Putamen (tissue), 1 donor: ENCODE measurements at places on chromosomes 1 and 21.

GRCh38 chr1:49106445-49106844, 329.8 kb upstream of the BEND5 start:
- no peak for DNase-seq

DNA sequence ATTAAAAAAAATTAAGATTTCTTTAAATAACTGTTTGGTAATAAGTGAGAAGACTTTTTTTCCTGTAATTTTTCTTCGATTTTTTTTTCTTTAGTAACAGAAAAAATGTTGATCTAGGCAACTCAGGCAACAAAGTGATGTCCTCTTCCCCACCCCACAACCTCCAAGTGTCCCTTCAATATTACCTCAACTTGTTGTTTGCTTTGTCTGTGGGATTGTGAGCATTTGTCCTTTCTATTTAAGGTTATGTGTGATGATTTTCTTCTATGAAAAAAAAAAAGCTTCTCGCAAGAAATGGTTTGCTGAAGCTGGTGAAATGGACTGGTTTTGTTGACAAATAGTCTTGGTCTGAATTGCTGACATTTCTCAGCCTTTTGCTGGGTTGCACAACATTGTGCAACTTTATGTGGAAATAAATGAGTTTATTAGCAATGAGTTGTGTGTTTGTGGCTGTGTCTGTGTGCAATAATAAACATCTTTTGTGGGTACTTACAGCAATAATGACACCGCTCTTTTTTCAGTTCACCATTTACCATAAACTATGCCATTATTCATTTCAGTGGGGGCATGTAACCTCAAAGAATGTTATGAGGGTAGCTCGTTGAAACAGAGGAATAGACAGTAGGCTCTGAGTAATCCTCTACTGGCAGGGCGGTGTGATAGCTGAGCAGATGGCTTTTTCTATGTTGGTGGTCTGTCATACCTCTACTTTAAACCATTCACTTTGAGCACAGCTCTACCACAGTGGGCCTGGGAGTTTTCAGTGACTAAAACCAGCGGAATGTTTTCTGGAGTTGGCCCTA, 218.4 kb downstream of the HLX start:
- DNase-seq = no peak

DNA sequence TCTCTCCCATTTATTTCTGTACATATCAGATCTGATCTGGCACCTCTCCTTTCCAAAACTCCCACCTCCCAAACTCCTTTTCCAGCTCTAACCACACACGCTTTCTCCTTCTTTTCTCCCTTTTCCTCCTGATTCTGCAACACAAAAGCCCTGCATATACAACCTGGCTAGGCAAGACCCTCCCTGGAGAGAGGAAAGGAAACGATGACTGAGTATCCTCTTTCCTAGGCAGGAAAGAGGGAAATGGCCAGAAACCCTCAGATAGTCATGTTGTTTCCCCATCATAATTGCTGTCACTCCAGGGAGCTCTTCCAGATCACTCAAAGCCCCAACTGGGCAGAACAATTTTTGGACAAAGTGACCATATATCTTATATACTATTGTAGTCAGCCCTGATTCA, 32.3 kb upstream of the PRELP start:
- DNase-seq = no peak

- no peak for DNase-seq
Measured at GRCh38 chr1:88324899-88325298, 359.2 kb upstream of the PKN2 start.

DNA sequence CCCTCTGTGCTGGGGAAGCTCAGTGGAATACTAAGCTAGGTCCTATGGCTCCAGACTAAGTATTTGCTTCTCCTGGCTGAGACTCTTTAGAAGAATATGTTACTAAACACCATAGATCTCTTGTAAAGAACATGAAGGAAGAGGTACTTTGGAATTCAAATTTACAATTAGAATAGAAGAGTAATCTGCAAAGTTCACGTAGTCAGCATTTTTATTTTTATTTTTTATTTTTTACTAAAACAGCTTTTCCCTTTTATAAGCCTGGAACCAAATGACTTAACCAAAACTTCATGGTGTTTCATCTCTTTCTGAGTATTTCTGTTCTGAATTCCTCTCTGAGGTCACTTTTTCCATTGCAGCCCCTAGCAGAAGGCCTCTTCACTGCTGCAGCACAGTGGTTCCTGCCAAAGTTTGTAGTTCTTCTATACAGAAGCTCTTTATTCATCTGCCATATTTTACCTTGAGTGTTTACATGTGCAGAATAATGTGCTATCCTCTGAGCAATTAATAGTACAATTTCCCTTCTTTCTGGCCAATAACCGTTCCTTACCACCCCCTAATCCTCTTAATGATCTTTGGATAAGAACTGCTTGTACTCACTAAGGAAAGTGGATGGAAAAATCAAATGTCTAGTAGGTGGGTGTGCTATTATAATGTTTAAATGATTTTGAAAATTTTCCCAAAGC, 27.2 kb downstream of the TSEN15 start:
- DNase-seq = no peak

DNA sequence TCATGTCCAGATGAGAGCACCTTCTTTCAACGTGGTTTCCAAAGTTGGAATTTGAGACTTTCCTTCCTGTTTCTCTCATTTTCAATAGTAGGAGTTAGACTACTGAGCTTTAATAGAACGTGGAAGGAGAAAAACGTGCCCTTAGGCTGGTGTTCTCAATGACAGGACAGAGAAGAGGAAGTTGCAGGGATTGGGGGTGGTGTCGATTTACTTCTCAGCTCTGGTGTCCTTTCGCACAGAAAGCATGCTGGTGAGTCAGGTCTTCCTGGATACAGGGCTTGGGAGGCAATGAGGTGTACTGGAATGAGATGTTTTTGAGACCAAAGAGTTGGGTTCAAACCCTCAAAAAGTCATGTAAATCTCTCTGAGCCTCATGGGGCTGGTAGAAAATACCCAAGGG, 67.1 kb downstream of the HIVEP3 start:
- no peak for DNase-seq

DNA sequence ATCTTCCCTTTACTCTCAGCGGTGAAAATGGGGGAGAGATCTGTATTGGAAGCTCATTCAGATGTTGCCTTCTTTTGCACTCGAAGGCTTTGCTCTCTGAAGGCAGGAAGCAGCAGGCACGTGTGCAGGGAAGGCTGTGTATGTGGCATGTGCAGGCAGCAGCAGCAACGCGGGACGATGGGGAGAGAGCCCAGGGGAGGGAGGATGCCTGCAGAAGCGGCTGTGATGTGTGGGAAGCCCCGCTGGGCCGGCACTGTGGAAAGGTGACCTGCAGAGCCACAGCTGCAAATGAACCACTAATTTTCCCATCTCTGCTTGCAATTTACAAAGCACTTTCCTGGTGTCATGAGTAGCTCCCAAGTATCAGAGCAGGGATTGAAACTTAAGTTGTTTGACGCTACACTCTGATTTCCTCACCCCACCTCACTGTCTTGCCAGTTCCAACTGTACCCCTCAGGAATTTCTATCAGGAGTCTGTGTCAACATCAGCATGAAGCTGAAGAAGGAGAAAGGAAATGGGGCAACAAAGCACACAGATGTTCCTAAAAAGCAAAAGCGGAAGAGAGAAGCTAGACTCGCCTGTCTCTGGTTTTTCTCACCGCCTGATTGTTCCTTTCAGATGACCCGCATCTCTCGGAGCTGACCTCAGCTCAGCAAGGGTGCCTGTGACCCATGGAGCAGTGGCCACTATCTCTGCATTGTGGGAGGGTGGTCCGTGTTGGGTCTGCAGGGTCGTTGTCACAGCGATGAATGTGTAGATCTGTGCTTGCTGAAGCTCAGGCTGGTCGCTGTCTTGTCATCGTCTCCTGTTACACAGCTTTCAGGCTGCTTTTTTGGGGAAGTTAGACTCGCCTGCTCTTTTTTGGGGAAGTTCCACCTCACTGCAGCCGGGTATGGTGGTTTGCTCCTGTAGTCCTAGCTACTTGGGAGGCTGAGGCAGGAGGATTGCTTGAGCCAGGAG, 156.1 kb downstream of the KIF26B start:
- peak; percentile 19 for DNase-seq

- DNase-seq = peak; percentile 12
Measured at GRCh38 chr1:229694053-229694693, 68.1 kb downstream of the URB2 start.

DNA sequence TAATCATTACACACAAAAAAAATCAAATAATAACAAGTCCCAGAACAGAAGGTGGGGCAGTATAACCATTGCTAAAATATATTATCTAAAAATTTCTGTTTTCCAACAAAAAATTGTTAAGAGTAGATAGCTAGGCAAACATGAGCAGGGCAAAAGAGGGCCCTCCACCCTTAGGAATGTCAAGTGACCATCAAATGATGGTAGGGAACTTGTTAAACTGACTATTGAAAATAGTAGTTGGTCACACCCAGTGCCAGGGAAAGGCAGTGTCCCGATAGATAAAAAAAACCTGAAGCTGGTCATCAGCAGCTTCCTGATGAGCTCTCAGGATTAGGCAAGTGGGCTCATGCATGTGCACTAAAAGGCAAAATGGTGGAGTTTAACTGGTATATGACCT, 18.4 kb upstream of the COP1 start:
- no peak for DNase-seq

GRCh38 chr1:171754971-171755370, 13.1 kb upstream of the VAMP4 start:
- no peak for DNase-seq

DNA sequence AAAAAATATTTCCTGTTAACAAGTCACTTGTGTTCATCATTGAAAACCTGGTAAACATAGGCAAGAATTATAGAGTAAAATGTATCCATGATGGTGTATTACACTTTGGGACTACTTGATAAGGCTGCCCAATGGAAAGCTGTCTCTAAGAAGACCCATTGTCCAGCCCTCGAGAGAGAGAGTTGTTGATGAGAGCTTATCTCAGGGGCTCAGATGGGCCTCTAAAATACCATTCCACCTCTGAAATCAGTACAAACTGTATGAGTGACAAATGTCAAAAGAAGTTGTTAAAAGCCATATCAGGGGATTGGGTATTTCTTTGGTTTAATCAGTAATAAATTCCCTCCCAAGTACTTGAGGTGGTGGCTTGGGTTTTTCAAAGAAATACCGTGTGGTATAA, 96.1 kb downstream of the KCNK1 start:
- no peak for DNase-seq

DNA sequence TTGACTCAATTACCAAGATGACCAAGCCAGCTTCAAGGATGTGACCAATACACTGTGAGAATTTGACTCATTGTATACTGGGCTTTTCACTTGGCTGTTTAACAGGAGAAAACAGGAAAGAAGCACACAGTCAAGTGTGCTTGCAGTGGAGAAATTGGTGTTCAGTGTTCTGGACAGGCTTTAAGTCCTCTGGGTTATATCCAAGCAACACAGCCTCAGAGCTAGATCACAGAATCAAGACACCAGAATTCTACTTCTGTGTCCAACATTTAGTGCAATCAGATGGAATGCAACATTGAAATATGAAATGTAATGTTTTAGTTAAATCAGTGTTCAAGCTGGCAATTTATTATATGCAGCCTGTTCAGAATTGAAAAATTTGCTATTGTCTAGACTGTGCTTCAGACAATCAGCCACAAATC, 694.4 kb downstream of the LTN1 start:
- no peak for DNase-seq

GRCh38 chr1:20786253-20787028, 666 bp downstream of the HP1BP3 start:
- peak; percentile 94 for DNase-seq

DNA sequence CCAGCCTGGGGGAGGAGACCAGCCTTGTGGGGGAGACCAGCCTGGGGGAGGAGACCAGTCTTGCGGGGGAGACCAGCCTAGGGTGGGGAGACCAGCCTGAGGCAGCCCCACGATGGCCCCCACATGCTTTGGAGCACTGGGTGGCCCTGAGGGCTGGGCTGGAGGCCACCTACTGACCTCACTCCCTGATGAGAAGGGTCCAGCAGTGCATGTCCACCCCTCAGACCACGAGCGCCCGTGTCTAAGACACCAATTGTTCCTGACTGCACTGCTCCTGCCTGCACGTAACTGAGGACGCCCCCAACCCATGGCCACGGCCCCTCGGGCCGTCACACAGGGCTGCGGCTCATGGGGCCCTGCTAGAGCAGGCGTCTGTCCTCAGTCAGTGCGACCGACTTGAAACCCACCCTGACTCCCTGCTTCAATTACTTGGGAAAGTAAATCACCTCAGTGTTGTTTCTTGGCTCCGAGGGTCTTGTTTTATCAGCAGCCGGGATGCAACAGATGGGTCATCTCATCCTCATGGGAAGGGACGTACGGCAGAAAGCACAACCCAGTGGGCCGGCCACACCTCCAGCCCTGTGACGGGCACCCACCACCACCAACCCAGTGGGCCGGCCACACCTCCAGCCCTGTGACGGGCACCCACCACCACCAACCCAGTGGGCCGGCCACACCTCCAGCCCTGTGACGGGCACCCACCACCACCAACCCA, at the start of gene SPATC1L:
SPATC1L (minus strand) TSS at position 550 of the 715 bp plus-strand sequence. CDS start 1,643 bp downstream, outside the sequence.
- peak; percentile 72 for DNase-seq

DNA sequence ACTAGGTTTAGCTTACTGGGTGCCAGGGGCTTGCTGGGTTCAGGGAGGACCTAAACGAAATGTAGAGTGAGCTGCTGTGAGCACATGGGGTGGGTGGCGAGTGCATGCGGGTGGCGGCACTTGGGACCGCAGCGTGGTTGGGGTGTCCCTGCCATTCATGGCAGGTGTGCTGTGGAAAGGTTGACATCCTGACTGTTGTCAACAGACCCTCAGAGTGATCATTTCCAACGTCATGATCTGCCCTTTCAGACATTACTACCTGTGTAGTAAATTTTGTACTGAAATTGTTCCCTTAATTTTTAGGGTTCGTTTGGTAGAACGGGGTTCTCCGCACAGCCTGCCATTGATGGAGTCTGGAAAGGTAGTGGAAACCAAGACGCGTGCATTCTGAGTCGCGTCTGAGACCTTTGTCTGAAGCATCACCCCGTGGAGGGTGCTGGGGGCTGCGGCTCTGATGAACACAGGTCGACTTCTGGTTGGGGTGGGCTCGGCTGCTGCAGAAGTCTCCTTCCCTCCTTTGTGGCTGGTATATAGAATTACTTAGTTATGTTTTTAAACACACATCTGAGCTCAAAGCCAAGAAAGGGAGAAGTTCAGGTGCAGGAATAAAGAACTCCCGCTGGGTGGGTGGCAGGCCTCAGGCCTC, 43.3 kb downstream of the S100B start:
- no peak for DNase-seq

DNA sequence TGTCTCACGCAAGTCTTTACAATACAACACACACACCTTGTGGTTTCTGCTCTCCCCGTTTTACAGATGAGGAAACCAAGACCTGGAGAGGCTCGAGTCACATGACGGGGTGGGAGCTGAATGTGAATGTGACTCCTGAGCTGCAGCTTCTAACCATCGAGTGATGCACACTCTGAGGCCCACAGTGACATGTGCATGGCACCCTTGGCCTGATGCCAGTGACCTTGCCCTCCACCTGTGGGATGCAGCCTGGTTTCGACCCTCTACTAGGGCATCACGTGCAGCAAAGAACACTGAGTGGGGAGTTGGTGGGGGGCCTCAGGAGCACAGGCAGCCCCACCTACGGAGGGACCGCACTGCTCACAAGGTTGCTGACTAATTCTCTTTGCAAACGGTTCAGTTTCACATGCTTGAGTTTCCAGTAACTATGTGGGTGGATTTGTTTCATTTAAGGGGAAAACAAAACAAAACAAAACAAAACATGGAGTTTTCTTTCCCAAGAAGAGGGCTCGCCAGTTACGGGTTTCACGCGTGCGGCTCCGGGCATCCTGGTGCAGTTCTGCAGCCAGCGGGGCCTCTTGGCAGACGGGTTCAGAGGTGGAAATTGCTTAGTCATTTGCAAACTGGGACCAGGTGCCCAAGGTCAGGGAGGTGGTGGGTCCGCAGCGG, 22.9 kb downstream of the SPSB1 start:
- no peak for DNase-seq

GRCh38 chr1:6249739-6250689, 6.0 kb downstream of the HES3 start:
- no peak for DNase-seq

- no peak for DNase-seq
Measured at GRCh38 chr1:47532921-47533792, 95.3 kb downstream of the FOXD2 start.
